ENCODE measurements at places on chromosomes 2 and 18. TPM values are rescaled to one million over a fixed set of nuclear protein-coding genes. Genes with fewer than 3 reads are reported as not detected.

Gene SFT2D3
- total RNA-seq = 4.8 TPM

Gene MDH1B
- total RNA-seq = 0.57 TPM

Gene ABCG5
- not detected for total RNA-seq

Gene POLE4
- 45.7 TPM for total RNA-seq

Gene GNAL
- not detected for total RNA-seq

Gene ARHGAP25
- 68.7 TPM for total RNA-seq
